Right forelimb (tissue), 1 donor: ENCODE measurements at places on chromosomes 3 and 15.

DNA sequence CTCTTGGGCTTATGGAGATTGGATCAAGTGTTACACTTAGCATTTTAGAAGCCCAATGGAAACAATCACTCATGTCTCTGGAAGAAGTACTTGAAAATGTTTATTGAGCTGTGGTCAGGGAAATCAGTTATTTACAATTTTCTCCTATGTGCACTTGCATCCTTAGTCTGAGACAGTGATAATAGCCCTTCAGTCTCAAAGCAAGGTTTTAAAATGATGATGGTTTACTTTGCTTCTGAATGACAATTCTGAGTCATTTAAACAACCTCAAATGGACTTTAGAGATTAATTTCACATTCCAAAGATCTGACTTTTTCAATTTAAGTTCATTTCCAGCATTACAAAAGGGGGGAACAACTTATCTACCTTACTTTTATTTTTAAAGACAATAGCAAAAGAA lies 20.1 kb downstream of the TIPARP start:
- no peak for DNase-seq

- peak; percentile 70 for DNase-seq
Observed at GRCh38 chr3:62876064-62876463, 848 bp upstream of the CADPS start.

DNA sequence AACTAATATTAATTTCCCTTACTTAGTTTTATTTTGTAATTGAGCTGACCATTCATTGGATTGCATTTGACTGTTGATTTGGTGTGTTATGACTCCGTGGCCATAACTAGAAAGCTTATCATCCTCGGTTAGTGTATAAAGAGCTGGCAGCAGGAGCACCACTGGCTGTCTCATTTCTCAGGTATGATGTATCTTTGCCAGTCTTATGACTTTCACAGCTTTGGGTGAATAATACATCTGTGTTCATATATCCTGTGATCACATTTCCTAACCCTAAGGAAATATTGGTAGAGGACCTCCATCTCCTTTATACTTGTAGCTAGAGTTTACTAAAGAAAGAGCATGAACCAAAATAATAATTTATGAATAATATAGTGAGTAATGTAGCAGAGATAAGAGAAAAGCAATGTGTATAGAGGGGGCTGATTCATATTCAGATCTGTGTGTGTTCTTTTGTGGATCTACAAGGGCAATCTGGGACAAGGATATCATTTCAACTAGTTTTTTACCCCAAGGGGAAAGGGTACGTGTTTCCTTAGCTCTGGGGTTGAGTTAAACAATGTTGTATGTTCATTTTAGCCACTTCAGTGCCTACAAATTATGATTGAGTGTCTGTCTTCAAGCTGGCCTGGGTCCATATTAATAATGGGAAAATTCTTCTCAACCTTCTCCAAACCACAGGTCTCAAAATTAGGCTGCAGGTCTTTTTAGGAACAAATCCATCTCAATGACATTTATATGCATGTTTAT lies 901.7 kb downstream of the NTRK3 start:
- DNase-seq, result no peak

GRCh38 chr3:72892870-72893269 lies 5.0 kb downstream of the GXYLT2 start:
- no peak for DNase-seq

- DNase-seq, result no peak
Observed at GRCh38 chr3:171218069-171218468, 191.5 kb upstream of the SLC2A2 start.

DNA sequence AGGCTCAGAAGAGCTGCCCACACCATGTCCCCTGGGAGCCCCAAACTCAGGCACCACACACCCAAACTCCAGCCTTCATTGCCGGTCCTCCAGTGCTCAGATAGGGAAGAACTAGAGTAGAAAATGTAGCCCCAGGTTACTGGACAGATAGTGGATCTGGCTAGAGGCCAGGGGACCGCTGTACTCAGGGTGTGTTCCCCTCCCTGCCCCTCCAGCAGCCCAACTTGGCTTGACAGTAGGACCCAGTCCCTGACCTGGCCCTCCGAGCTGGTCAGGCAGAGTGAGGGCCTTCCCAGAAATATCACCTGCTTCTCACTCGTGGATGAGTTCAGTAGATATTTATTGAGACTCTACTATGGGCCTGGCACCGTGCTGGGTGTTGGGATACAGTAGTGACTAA lies 100.0 kb downstream of the CORO2B start:
- no peak for DNase-seq

DNA sequence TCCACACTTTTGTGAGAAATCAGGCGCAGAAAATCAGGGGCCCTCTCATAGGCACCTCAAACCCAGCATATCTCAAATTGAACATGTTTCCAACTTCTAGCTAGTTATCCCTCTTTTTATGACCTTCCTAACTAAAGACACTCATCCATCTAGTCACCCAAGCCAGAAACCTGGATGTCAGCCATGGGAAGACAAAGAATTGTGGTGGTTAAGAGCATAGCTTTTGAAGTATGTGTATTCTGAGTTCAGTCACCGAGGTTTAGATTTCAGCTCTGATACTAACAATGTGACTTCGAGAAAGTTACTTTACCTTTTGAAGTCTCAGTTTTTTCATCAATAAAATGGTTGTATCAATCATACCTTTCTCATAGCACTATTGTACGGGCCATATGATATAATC lies 495.5 kb downstream of the NLGN1 start:
- no peak for DNase-seq

DNA sequence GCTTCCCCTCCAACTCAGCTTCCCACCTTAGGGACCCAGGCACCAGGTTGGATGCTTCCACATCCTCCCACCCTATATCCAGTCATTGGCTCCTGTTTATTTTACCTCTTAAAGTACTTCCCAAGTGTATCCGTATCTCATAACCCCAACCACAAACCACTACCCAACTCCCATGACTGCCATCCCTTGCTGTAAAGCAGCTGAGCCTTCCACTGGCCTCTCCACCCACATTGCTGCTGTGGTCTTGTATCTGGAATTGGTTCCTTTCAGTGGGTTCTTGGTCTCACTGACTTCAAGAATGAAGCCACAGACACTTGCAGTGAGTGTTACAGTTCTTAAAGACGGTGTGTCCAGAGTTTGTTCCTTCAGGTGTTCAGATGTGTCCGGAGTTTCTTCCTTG lies 79.8 kb upstream of the HRH1 start:
- no peak for DNase-seq

GRCh38 chr3:139235192-139235591 lies 108.6 kb upstream of the MRPS22 start:
- DNase-seq, result no peak

DNA sequence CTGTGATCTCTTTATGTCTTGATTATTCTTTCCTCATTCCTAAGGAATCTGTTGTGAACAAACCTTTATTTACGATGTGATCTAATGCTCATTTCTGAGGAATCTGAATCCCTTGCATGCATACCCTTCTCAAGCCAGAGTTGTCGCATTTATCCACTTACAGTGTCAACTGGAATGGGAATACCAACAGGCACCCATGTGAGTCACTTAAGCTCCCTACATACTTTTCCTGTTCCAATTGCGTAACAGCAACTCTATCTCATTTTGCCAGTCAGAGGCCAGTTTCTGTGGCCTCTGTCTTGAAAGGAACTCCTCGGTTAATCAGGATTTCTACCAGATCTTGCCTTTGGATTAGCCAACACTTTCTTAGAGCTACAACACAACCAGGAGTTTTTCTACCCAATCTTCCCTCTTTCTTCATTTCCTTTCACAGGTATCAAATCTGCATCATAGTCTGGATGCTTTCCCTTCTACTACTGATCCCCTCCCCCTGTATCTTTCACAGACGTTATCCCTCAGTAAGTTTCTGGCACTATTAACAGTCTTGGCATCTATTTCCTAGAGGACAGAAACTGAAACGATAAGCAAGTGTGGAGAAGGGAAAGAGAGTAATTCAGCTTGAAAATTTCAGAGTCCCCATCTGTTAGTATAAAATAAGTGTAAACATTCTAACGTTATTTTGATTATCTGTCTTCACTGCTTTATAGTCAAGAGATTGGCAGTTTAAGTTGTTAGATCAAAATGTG lies 66.8 kb upstream of the BCHE start:
- DNase-seq, result no peak

DNA sequence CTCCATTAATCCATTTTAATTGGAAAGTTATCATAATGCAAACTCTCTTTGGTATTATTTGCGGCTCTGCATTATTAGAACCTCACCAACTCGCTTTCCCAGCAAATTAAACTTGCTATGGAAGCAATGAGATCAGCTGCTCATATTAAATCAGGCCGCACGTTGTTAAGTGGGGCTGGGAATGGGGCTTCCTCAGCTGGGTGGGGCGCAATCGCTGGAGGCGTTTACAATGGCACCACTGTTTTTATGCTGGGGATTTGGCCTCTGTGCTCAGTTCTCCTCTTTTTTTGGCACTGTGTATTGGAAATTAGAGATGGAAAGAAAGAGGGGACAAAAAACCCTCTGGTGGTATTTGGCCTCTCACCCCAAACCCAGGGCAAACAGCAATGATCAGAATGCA lies 72.2 kb downstream of the RPLP1 start:
- no peak for DNase-seq

DNA sequence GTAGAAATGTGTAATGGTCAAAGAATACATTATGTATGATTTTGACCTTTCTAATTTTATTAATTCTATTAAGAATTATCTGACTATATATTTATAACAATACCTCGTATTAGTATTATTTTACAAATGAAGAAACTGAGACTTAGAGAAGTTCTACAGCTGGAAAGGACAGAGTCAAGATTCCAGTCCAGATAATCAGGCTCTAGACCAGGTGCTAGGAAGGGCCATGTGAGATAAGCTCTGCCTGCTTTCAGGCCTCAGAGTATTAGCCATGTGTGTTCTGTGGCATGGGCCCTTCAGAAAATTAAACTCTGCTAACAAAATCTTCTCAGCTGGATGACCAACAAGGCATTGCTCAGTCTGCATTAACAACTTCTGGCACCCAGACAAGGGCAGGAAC lies 87.5 kb downstream of the CD200R1L start:
- no peak for DNase-seq

- DNase-seq, result no peak
Observed at GRCh38 chr15:25785641-25786025, 77.5 kb downstream of the ATP10A start.

GRCh38 chr15:85374831-85375230 lies 5.6 kb upstream of the AKAP13 start:
- no peak for DNase-seq

GRCh38 chr3:122365073-122365472 lies 18.0 kb downstream of the MIX23 start:
- no peak for DNase-seq
